ENCODE measurements at places on chromosomes 1 and 21. TPM values are rescaled to one million over a fixed set of nuclear protein-coding genes. Genes with fewer than 3 reads are reported as not detected.

Gene PPP1R12B
- total RNA-seq = 15.7 TPM

Gene SLAMF9
- 6.8 TPM for total RNA-seq

Gene LCK
- 2.4 TPM for total RNA-seq

Gene PFDN2
- total RNA-seq = 17.7 TPM

Gene GUCA2A
- not detected for total RNA-seq

Gene IFT25
- 38.5 TPM for total RNA-seq

Gene NSL1
- 29.1 TPM for total RNA-seq
